ENCODE measurements at places on chromosomes 12 and 14. TPM values are rescaled to one million over a fixed set of nuclear protein-coding genes. Genes with fewer than 3 reads are reported as not detected.

POTEM gene
- total RNA-seq, result not detected

LRRK2 gene
- total RNA-seq, result 0.23 TPM

EPYC gene
- not detected for total RNA-seq

- peaks cover 5% of the 10 kb centered on the region for H3K4me1 ChIP-seq
- H3K36me3 ChIP-seq, result no peaks in the 10 kb centered on the region
- H3K27me3 ChIP-seq, result peaks cover 2% of the 10 kb centered on the region
- no peak overlapping the region for H3K27ac ChIP-seq
- DNase-seq, result no peak
- H3K4me3 ChIP-seq, result no peak overlapping the region
Measured at GRCh38 chr12:7681535-7681934, 14.0 kb downstream of the GDF3 start.

GRCh38 chr14:93100570-93100969 is 15.2 kb downstream of the ITPK1 start:
- H3K27me3 ChIP-seq, result no peaks in the 10 kb centered on the region
- no peak for DNase-seq
- no peak overlapping the region for H3K4me3 ChIP-seq
- H3K27ac ChIP-seq, result no peak overlapping the region
- peaks cover 49% of the 10 kb centered on the region for H3K4me1 ChIP-seq

DNA sequence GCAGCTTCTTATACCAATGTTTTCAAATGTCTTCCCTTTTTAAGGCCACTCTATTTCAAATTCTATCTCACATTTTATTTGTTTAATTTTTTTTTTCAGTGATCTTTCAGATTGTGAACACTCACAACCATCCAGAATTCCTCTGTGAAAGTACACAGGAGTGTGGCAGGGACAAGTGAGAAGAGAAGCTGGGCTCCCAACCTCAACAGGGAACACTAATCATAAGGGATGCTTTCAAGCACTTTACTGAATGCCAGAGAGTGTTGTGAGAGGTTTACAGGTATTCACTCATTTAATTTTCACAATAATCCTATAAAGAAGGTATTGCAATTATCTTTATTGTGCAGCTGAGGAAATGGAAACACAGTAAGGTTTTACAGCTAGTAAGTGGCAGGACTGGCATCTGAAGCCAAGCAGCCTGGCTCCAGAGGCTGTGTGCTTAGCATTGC is 60.1 kb upstream of the PYGL start:
- no peaks in the 10 kb centered on the region for H3K36me3 ChIP-seq
- no peak overlapping the region for H3K27ac ChIP-seq
- DNase-seq, result no peak
- H3K4me3 ChIP-seq, result no peak overlapping the region

DNA sequence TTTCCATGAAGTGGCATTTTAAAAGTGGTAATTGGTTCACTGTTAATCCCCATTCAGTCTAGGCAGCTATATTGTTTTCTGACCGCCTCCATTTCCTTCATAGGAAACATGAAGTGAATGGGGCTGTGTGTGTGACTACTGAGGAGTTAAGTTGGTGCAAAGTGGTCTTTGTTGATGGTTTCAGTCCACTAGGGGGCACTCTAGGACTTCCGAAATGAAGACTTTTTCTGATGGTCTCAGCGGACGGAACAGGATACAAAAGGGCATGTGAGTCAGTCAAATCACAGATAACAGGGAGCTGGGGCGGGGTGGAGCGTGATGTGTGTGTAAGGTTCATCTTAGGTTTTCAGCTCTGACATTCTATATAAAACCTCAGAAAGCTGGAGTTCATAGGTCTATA is 240.1 kb upstream of the OR4E1 start:
- peak overlapping the region; percentile 12 for H3K4me3 ChIP-seq
- peaks cover 43% of the 10 kb centered on the region for H3K4me1 ChIP-seq
- peaks cover 2% of the 10 kb centered on the region for H3K27me3 ChIP-seq
- H3K36me3 ChIP-seq, result no peaks in the 10 kb centered on the region
- DNase-seq, result peak; percentile 87

GRCh38 chr12:62631471-62632410 is 165.1 kb downstream of the MON2 start:
- peaks cover 2% of the 10 kb centered on the region for H3K36me3 ChIP-seq
- no peak overlapping the region for H3K27ac ChIP-seq
- peaks cover 9% of the 10 kb centered on the region for H3K4me1 ChIP-seq
- no peak for DNase-seq
- peaks cover 80% of the 10 kb centered on the region for H3K27me3 ChIP-seq
- H3K4me3 ChIP-seq, result peak overlapping the region; percentile 59

DNA sequence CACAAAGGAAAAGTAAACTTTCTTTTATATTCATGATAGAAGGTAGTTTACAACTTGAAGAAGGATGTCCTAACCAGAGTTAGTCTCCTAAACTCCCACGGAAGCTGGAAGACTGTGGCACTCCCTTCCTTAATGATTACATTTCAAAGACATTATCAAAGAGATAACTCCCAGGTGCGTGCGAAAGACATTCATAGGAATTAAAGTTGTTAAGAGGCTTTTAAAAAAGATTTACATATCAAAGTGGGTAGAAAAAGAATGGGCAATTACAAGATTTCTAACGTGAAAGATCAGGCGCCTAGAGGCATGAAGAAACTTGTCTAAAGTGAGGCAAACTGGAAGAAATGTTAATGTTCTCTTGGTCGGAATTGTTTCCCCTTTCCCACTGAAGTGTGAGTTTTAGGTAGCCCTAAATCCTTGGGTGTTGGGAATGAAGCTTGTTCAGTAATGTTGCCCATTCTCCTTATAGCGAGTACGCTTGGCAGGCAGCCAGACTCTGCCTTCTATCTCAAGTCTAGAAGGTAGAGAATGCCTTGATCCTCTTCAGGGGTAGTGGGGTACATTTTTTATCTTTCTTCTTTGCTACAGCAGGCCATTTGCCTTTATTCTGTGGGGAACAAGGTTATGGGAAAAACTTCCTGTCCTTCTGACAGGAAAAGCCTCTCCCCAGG is 642.0 kb downstream of the SLC6A15 start:
- no peak overlapping the region for H3K27ac ChIP-seq
- H3K36me3 ChIP-seq, result no peaks in the 10 kb centered on the region
- no peak for DNase-seq
- H3K27me3 ChIP-seq, result no peaks in the 10 kb centered on the region
- H3K4me3 ChIP-seq, result no peak overlapping the region

DNA sequence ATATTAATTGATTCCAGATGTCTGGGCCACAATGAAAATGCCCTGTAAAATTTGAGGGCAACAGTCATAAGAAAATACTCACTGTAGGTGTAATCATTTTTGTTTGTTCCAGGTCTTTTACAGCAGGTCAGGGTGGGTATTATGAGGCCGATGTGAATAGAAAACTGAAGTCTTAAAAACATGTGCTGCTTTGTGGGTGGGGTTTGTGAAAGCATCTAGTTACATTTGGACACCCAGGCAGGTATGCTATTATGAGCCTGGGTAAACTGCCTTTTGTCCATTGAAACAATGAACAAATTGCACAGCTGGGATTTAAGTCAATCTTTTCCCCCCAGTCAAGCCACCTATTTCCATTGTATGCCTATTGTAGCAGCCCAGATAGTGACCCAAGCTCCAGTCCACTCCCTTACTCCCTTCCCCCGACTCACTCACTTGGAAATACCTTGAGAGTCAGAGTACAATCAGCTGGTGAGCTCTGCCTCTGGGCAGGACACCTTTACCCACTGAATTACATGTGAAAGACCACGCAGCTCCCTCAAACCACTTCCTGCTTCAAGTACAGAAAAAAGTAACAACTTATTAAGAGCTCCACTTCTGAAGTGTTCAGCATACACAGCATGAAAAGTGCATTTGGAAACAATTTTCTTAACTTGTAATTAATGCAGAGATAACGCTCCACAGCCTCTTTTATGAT is 1.8 kb downstream of the IGF1 start:
- peaks cover 5% of the 10 kb centered on the region for H3K36me3 ChIP-seq
- H3K4me1 ChIP-seq, result peaks cover 41% of the 10 kb centered on the region
- H3K4me3 ChIP-seq, result no peak overlapping the region
- DNase-seq, result peak; percentile 90
- H3K27me3 ChIP-seq, result no peaks in the 10 kb centered on the region

- DNase-seq, result no peak
- no peaks in the 10 kb centered on the region for H3K27me3 ChIP-seq
- no peaks in the 10 kb centered on the region for H3K36me3 ChIP-seq
- H3K4me1 ChIP-seq, result peaks cover 1% of the 10 kb centered on the region
- no peak overlapping the region for H3K4me3 ChIP-seq
Measured at GRCh38 chr14:35986219-35986573, 160.1 kb downstream of the BRMS1L start.

- H3K27me3 ChIP-seq, result no peaks in the 10 kb centered on the region
- no peak overlapping the region for H3K4me3 ChIP-seq
- DNase-seq, result no peak
- H3K4me1 ChIP-seq, result peaks cover 59% of the 10 kb centered on the region
- peaks cover 70% of the 10 kb centered on the region for H3K36me3 ChIP-seq
- no peak overlapping the region for H3K27ac ChIP-seq
Measured at GRCh38 chr12:108625228-108625627, 8.5 kb downstream of the SELPLG start.

DNA sequence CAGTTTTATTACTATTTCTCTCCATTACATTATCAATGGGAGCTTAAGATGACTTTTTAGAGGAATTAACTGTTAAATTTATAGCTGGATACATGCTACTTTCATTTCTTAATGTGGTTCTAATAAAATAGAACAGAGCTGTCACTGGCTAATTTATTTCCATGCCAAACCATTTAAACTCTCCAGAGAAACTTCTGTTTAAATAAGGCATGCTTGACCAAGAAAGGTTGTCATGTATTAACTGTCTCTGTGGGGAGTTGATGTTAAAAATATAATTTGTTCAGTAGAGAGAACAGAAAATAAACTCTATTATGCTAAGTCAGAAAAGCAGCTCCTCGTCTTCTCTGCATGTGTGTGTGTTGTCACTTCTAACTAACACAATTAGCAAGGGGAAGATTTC is 447.4 kb downstream of the SLC16A7 start:
- no peak for DNase-seq
- no peaks in the 10 kb centered on the region for H3K4me1 ChIP-seq
- H3K36me3 ChIP-seq, result no peaks in the 10 kb centered on the region
- H3K27me3 ChIP-seq, result no peaks in the 10 kb centered on the region

- no peak overlapping the region for H3K27ac ChIP-seq
- no peaks in the 10 kb centered on the region for H3K36me3 ChIP-seq
- no peaks in the 10 kb centered on the region for H3K4me1 ChIP-seq
- DNase-seq, result no peak
Measured at GRCh38 chr14:85583380-85583779, 53.4 kb downstream of the FLRT2 start.

DNA sequence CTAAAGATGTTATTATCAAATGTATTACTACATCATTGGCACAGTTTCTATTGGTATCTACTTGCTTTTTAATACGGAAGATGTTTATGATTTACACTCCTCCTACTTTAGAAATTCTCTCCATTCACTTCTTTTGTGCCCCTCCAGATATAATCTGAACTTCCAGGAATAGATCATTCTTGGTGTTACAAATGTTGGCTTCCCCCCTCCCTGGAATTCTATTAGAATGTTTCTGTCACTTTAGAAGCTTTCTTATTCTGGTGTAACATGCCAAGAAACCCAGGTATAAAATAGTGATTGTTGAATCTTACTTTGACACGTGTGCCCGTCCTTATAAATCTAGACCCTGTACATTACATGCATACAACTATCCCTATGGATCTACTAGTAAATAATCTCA is 1.2 kb upstream of the WDR20 start:
- H3K36me3 ChIP-seq, result peaks cover 2% of the 10 kb centered on the region
- peaks cover 24% of the 10 kb centered on the region for H3K4me1 ChIP-seq
- no peaks in the 10 kb centered on the region for H3K27me3 ChIP-seq

DNA sequence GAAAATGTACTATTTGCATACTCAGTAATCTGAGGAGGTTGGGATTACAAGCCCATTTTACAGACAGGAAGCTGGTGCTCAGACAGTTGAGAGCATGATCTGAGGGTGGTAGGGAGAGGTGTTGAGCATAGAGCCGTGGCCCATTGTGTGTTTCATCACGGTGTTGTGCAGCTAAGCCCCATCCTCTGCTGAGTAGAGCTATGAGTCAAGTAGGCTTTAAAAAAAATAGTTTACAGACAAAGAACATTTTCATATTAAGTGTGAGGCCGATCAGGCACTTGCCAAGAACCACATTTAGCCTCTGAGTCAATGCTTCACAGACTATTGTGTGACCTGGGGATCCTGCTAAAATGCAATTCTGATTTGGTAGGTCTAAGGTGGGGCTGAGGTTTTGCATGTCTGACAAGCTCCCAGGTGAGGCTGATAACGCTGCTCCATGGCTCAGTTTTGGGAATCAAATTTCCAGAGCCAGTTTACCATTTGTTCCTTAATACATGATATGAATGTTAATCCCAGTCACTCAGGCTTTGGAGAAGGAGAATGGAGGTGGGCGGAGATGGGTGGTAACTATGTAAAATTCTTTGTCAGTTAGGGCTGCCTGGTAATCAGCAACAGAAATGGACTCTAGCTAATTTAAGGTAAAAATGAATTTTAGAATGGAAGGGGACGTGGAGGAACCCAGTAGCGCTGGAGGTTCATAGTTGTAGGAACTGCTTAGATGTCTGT is 22.2 kb downstream of the ZNF664 start:
- H3K4me3 ChIP-seq, result no peak overlapping the region
- peak; percentile 39 for DNase-seq
- H3K27me3 ChIP-seq, result no peaks in the 10 kb centered on the region
- H3K27ac ChIP-seq, result no peak overlapping the region

DNA sequence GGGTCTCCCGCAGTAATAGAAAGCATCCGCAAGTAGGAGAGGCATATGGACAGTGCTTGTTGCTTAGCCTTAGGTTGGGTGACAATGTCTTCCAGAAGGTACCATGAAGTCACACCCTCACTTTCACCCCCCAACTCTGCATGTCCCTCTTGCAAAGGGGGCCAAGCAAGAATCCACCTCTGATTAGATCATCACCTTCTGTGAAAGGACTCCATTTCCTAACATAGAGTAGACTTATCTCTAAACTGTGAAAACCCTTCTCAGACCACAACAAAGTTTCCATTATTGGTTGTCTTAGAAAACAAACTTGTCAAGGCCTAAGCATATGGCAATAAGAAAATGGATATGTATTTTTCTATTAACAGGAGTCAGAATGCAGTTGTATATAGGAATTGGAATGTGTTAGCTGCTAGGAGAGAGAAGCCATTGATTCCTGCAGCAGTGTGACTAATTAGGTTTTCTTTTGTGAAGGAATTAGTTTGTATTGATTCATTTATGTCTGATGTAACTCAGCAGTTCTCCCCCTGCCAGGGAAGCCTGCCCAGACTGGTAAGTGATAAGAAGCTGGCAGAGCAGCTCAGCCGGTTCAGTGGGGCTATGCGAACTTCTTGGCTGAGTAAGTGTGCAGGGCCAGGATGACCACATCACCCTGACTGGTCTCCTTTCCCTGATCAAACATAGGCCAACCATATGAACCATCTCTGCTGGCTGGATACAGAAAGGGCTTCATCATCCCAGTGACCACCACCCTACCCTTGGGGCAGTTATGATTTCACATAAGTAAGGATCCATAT is 107.3 kb upstream of the CCDC196 start:
- peaks cover 7% of the 10 kb centered on the region for H3K27me3 ChIP-seq
- H3K4me3 ChIP-seq, result no peak overlapping the region
- no peak for DNase-seq
- H3K27ac ChIP-seq, result no peak overlapping the region
- H3K36me3 ChIP-seq, result no peaks in the 10 kb centered on the region
- no peaks in the 10 kb centered on the region for H3K4me1 ChIP-seq

GRCh38 chr14:90671382-90672234 is 144.6 kb downstream of the TTC7B start:
- no peak for DNase-seq
- no peak overlapping the region for H3K27ac ChIP-seq
- peaks cover 2% of the 10 kb centered on the region for H3K36me3 ChIP-seq

Data from activated CD8-positive, alpha-beta memory T cell treated with anti-CD3 and anti-CD28 coated beads, Interleukin-2, amount 10 ng/mL, durations not matched to agents 7 days and 5 days (primary cell).